Mesothelial cell of epicardium (in vitro differentiated cells): ENCODE measurements at places on chromosomes 11 and 22. TPM values are rescaled to one million over a fixed set of nuclear protein-coding genes. Genes with fewer than 3 reads are reported as not detected.

- H3K4me3 ChIP-seq = no peak overlapping the region
- DNase-seq = no peak
- H3K4me1 ChIP-seq = no peaks in the 10 kb centered on the region
- no peak overlapping the region for H3K27ac ChIP-seq
Observed at GRCh38 chr11:97937501-97937900, 1083.2 kb upstream of the CNTN5 start.

GRCh38 chr11:79087238-79087960, 353.4 kb downstream of the TENM4 start:
- peaks cover 3% of the 10 kb centered on the region for H3K36me3 ChIP-seq
- peak overlapping the region; percentile 23 for H3K4me3 ChIP-seq
- peaks cover 84% of the 10 kb centered on the region for H3K4me1 ChIP-seq
- H3K27me3 ChIP-seq = no peaks in the 10 kb centered on the region
- no peak for DNase-seq

DNA sequence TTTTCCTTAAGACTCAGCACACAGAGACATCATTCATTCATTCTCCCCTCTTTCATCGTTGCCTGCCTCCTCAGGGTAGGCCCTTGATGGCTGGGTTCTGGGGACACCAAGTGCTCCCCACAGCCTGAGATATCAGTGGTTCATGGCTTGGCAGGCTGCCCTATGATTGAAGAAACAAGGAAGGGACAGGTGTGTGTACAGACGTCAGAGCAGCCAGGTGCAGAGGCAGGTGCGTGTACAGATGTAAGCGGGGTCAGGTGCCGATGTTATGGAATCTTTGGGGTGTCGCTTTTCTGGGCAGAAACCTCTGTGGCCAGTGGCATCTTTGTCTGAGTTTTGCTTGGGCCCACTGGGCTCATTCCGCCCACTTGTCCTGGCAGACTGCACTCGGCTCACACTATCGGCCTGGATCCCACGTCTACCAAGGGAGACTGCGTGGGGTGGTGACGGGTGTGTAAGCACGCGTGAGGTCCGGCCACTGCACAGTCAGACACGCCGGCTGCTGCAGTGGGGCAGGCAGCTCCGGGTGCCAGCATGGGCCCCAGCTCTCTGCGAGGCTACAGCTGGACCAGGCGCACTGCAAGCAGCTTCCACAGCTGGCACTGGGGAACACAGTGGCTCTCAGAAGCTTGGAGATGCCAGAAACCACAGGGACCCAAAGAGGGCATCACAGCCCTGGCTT, 20.9 kb upstream of the KIAA0930 start:
- peaks cover 6% of the 10 kb centered on the region for H3K4me1 ChIP-seq
- no peaks in the 10 kb centered on the region for H3K36me3 ChIP-seq
- H3K27ac ChIP-seq = no peak overlapping the region
- no peak for DNase-seq

GRCh38 chr11:31582697-31583096, 73.1 kb downstream of the ELP4 start:
- H3K4me3 ChIP-seq = no peak overlapping the region
- no peaks in the 10 kb centered on the region for H3K4me1 ChIP-seq
- no peaks in the 10 kb centered on the region for H3K27me3 ChIP-seq
- H3K27ac ChIP-seq = no peak overlapping the region
- peaks cover 3% of the 10 kb centered on the region for H3K36me3 ChIP-seq

CHADL gene
- total RNA-seq = 3.2 to 4.6 TPM (median 3.3 TPM) in 3 replicates

- H3K27me3 ChIP-seq = no peaks in the 10 kb centered on the region
- no peak overlapping the region for H3K4me3 ChIP-seq
- H3K4me1 ChIP-seq = no peaks in the 10 kb centered on the region
- no peak overlapping the region for H3K27ac ChIP-seq
- DNase-seq = no peak
Observed at GRCh38 chr11:24298146-24298545, 198.7 kb upstream of the LUZP2 start.

CBLIF gene
- not detected in 3 replicates for total RNA-seq

KCNJ4 gene
- total RNA-seq = 2.5 to 2.8 TPM (median 2.6 TPM) in 3 replicates

OR51E2 gene
- total RNA-seq = 0.11 TPM in 1 of 3 replicates, not detected in the others

- DNase-seq = no peak
- H3K27ac ChIP-seq = no peak overlapping the region
- H3K4me3 ChIP-seq = no peak overlapping the region
- peaks cover 6% of the 10 kb centered on the region for H3K4me1 ChIP-seq
Observed at GRCh38 chr22:35811670-35812069, 94.0 kb downstream of the APOL5 start.

DNA sequence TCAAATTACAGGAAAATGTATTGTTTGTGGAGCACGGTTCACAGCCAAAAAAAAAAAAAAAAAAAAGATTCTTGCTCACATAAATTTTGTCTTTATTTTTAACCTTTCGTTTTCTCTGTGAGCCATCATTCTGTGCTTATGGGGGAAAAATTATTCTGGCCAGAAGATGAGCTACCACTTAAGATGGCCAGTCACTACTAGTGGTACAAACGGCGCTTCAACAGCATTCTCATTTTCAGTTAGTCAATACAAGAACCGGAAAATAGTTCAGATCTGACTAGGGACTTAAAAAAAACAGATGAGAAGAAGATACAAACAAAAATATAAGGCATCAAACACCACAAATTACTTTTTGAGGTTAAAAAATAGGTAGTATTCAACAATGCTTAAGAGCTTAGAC, 158.6 kb upstream of the CNTN5 start:
- H3K4me3 ChIP-seq = no peak overlapping the region
- H3K27ac ChIP-seq = no peak overlapping the region
- H3K27me3 ChIP-seq = no peaks in the 10 kb centered on the region
- H3K36me3 ChIP-seq = no peaks in the 10 kb centered on the region

GRCh38 chr11:108032800-108033199, 24.1 kb downstream of the CUL5 start:
- peak overlapping the region; percentile 40 for H3K27ac ChIP-seq
- H3K36me3 ChIP-seq = peaks cover 16% of the 10 kb centered on the region
- peaks cover 17% of the 10 kb centered on the region for H3K4me1 ChIP-seq
- no peak for DNase-seq

POTEH gene
- total RNA-seq = 0.11 TPM in 1 of 3 replicates, not detected in the others

MMP11 gene
- 510 to 566 TPM (median 528 TPM) in 3 replicates for total RNA-seq

DAGLA gene
- 7.1 to 8.1 TPM (median 8.1 TPM) in 3 replicates for total RNA-seq

- H3K4me3 ChIP-seq = no peak overlapping the region
- peaks cover 2% of the 10 kb centered on the region for H3K4me1 ChIP-seq
- DNase-seq = no peak
- no peaks in the 10 kb centered on the region for H3K36me3 ChIP-seq
Observed at GRCh38 chr11:66008468-66009101, 3.2 kb upstream of the CST6 start.

- no peaks in the 10 kb centered on the region for H3K36me3 ChIP-seq
- DNase-seq = peak; percentile 22
- no peak overlapping the region for H3K4me3 ChIP-seq
- H3K4me1 ChIP-seq = peaks cover 2% of the 10 kb centered on the region
- H3K27ac ChIP-seq = no peak overlapping the region
Observed at GRCh38 chr22:48953830-48954229, 873.8 kb downstream of the BRD1 start.

APOL1 gene
- total RNA-seq = 1.7 to 1.9 TPM (median 1.7 TPM) in 3 replicates

TRIM49 gene
- total RNA-seq = not detected in 3 replicates

TECTA gene
- 2.4 to 2.6 TPM (median 2.5 TPM) in 3 replicates for total RNA-seq
